ENCODE measurements at places on chromosomes 16 and 17. TPM values are rescaled to one million over a fixed set of nuclear protein-coding genes. Genes with fewer than 3 reads are reported as not detected.

DNA sequence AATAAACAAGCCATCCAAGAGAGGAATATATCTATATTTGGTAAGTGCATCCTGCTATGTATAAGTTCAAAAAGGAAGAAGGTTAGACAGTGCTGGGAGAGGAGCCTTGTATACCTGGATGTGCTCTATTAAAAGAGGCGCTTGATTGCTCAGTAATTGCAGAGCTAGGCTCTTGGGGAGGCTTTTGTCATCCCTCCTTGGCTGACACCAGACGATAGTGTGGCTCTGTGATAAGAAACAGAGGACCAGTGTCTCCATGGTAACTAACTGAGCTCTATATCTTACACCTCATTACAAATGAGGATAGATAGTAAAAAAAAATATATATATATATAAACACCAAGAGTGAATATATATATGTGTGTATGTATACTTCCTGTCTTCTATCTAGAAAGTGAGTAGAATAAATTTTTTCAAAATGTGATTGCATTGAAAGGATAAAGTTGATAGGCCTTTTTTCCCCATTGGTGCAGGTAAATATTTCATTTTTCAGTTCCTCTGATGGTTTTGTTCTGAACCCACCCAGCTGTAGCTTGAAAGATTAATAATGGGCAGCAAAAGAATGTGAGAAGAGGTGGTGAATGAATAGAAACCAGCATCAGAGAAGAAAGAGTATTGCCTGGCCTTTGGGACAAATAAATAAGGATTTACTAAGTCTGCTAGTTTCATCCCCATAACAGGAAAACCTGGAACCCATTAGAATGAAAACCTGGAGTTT is 303.7 kb downstream of the ZFHX3 start:
- no peak for DNase-seq

DNA sequence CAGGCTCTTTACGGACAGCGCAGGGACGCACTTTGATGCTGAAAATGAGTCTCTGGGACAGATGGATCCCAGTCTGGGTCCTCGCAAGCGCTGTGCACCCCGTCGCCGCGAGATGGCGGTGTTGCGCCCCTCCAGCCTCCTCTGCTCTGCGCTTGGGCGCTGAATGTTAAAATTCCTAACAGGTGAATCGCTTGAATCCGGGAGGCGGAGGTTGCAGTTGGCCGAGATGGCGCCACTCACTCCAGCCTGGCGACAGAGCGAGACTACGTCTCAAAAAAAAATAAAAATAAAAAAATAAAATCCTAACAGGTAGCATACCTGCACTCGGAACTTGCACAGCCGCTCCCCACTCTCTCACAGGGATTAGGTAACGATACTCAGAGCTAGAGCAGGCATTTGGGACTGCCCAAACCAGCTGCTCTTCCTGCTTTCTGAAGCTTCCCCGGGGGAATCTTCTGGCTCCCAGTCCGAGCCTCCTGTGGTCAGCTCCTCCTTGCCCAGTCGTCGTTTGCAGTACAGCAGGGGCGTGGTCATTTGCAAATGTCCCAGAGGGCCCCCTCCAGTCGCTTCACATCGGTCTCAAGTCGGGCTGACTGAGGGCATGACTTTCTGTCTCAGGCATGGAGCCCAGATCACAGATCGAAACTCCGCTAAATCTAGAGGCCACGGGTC is 26.2 kb upstream of the OSGIN1 start:
- DNase-seq = peak; percentile 92

DNA sequence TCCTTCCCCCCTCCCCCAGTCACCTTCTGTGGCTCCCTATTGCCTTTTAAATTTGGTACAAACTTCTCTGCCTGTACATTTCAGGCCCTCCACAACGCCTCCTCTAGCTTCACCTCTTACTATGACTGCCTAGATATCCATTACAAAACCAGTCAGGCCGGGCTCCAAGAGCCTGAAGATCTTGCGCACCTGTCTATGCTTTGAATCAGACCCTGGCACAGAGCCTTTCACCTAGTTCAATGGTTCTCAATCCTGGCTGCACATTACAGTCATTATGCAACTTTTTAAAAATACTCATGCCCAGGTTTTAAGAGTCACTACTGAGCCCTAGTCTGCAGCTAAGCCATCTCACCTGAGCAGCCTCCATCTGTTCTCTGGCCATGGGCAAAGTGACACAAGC is 1.6 kb upstream of the GAS7 start:
- no peak for DNase-seq

DNA sequence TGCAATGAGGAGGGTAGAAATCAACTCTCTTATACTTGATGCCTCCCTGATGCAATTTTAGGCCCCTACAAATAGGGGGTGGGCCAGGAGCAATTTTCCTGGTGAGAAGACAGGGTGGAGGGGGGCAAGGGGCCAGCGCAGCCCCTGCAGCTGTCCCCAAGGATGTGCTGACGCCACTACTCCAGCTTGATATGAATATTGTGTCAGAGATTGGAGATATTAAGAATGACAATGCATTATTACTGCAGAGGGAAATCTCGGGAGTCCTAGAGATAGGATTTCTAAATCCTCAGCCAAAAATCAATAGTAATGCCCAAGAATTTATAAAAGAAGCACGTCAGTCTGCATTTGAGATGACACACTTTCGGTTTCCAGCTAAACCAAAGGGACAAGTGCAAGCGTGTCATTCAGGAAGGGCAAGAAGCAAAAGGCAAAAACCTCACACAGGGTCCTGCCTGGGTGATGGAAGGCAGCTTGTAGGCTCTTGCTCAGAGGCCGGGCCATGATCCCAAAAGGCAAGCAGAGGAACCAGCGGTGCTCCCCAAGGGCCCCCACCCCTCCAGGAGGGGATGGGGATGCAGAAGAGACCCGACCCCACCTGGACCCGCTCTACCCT is 178.8 kb downstream of the C16orf78 start:
- DNase-seq = no peak

GRCh38 chr16:23348579-23349469 is 46.7 kb downstream of the SCNN1B start:
- no peak for DNase-seq

DNA sequence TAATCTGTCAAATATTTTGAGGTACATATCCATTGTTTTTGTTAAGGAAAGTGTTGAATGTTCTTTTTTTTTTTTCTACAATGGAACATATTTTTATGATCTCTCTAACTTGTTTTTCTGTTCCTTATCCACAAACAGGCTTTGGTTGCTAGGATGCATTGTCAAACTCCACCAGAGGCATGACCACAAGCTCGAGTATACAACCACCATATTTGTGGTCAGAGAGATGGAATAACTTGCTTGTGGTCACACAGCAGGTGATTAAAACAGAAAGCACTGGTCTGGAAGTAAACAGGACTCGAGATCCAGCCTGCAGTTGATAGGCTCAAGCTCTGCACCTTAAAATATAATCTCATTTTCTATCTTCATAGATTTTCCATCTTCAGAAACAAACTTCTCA is 105.8 kb upstream of the ADAMTS18 start:
- DNase-seq = no peak

The PHB1 gene
- total RNA-seq = 197 TPM

The AGRP gene
- total RNA-seq = not detected

The MYO1D gene
- 40.8 TPM for total RNA-seq
